ENCODE measurements at places on chromosomes 12 and 14.

DNA sequence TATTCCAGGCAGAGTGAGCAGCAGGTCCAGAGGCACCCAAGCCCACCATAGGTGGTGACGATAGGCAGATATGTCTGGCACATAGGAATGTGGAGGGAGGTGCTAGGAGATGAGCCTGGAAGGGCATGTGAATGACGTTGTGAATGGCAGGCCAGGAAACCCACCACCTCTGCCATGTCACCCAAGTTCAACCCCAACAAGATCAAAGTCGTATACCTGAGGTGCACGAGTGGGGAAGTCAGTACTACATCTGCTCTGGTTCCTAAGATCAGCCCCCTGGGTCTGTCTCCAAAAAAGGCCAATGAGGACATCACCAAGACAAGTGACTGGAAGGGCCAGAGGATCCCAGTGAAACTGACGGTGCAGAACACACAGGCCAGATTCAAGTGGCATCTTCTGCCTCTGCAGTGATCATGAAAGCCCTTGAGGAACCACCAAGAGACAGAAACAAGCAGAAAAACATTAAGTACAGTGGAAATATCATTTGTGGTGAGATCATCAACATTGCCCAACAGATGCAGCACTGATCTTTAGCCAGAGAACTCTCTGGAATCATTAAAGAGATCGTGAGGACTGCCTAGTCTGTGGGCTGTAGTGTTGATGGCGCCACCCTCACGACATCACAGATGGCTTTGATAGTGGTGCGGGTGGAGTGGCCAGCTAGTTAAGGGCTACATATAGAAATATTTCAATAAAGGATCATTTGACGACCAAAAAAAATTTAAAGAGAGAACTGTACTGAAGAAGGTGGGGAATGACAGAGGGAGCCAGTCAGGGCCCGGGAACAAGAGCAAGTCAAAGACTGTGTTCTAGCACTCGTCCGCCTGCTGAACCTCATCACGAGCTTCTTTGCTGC lies 99.7 kb downstream of the ZFP36L1 start:
- DNase-seq: no peak

GRCh38 chr12:38159092-38159551 lies 157.5 kb upstream of the ALG10B start:
- DNase-seq: no peak

GRCh38 chr12:72296389-72296788 lies 24.2 kb downstream of the TRHDE start:
- no peak for DNase-seq

DNA sequence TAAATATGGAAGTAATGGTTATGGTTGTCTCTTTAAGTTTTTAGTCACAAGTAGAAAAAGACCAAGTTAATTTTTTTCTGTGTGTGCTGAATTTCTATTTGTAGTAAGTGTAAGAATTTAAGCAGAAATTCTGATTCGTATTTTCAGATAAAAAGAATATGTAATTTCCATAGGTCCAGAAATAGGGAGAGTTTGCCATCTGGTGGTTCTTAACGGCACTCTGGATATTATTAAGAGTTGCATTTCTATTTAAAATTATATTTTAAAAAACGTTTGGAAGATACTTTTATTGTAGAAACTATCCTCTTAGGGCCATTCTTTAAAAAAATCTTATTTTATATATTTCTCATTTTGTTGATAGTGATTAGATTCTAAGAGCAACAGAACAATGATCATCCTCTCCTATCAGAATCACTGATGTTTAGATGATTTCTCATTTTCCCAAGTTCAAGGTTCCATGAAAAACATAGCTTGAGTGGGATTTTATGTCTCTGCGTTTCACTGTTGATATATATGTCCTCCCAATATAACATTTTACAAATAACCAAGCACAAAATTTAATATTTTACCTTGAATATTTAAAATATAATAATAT lies 88.3 kb downstream of the LRRK2 start:
- DNase-seq: no peak

GRCh38 chr14:69664265-69664664 lies 52.9 kb downstream of the SUSD6 start:
- no peak for DNase-seq

Measured in NCI-H774 (cell line).